ENCODE measurements at places on chromosomes 6 and 20. TPM values are rescaled to one million over a fixed set of nuclear protein-coding genes. Genes with fewer than 3 reads are reported as not detected.

DNA sequence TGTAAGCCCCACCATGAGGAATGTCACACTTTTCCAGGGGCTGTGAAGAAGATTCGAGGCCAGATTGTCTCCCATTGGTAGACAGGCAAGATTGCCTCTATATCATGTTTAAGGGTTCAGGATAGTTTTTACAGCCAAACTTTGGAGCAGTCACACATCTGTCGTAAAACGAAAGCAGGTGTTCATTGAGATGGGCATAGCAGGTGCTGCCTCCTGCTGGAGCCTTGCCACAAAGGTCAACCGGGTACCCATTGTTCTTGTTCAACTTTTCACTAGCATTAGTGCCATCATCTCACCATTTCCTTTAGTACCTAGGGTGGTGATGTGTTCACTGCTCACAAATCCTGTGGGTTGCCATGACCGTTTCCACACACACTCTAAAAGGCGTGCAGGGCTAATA is 198.3 kb downstream of the HTR1B start:
- no peak for DNase-seq

DNA sequence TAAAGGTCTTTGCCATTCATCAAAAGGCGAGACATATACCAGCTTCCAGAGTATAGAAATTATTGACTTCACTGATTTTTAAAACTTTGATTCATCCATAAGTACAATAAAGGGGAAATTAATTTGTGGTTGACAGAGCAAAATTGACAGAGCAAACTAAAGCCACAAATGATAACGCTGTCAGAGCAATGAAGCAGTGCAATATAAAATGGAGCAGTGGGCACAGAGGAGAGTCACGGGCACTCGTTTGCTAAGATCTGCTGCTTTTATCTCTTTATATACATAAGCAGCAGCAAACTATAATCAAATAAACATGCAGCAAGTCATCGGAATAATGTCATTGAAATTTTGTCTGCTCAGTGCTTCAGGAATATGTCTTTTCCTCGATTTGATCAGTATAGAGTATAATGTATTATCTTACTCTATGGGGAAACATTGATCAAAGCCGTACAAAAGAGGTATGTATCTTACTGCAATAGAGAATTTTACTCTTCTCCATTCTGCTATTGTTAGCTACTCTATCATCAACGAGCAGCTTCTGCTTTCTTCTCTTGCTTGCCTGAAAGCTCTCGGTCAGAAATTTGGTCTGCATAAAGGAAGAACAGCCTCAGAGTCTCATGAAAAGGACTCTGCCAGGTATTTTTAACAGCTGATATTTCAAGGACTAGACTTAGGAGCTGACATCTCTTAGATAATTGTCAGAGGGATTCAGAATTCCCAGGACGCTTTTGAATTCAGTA is 546.0 kb upstream of the ARID1B start:
- DNase-seq: no peak

DNA sequence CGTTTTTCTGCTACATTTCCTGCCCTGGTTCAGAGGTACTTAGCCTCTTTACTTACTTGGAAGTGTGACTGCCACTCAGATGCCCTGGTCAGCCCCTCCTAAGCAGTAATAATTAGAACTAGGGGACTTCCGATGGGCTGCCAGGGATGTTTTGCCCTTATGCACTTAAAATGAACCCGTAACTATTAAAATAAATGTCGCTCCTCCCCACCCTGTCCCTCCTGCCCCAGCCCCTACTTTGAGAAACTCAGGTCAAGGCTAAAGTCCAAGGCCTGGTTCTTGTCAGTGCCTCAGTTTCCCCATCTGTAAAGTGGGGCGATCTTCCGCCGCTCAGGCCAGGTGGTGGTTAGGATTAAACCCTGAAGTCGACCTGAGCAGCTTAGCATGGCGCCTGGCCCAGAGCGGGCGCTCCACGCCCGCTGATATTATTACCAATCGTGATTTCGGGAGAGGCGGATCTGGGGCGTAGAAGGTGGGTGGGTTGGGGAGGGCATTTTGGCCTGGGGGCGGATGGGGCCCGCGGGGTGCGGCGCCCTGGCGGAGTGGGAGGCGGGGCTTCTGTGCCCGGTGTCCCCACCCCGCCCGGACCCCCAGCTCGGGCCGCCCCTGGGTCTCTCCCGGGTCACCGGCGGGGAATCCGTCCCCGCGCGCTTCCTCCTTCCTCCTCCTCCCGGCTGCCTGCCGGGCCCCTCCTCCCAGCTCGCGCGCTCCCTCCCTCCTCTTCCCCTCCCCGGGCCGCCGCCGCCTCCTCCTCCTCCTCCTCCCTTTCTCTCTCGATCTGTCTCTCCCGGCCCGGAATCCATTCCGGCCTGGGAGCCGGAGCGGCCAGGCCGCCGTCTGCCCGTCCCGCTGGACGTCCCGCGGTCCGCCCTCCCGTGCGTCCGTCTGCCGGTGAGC is at the start of gene SRC:
Gene SRC, plus strand, starts transcription at position 802 of the 897 bp plus-strand sequence. CDS start 38,014 bp downstream, outside the sequence.
- DNase-seq: no peak

GRCh38 chr6:34583461-34583860 is 27.3 kb upstream of the SPDEF start:
- DNase-seq: no peak

DNA sequence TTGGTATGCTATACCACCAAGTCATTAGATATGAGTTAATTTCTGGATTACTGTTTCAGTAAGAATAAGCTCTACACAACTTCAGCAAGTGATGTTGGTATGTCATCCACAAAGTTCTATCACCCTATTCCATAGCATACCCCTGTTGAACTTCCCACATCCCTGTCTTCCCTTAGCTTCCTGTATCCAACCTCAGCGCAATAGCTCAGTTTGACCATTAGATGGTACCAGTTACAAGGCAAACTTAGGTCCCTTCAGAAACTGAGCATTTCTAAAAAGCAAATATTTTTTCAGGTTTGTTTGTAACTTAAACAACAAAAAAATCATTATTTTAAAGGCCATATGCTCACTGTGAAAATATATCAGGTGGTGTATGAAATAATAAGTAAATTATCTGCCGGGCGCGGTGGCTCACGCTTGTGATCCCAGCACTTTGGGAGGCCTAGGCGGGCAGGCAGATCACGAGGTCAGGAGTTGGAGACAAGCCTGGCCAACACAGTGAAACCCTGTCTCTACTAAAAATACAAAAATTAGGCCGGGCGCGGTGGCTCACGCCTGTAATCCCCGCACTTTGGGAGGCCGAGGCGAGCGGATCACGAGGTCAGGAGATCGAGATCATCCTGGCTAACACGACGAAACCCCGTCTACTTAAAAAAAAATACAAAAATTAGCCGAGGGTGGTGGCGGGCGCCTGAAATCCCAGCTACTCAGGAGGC is 8.8 kb upstream of the MOG start:
- DNase-seq: no peak

- no peak for DNase-seq
Measured at GRCh38 chr6:52666071-52666470, 4.8 kb upstream of the TMEM14A start.

- DNase-seq: no peak
Measured at GRCh38 chr6:145036848-145037567, 698.3 kb downstream of the EPM2A start.

GRCh38 chr20:3071610-3072529 is at the start of gene OXT:
TSS of gene OXT (plus strand) at chr20:3071620. CDS start at chr20:3071656, 36 bp downstream.
- DNase-seq: no peak

DNA sequence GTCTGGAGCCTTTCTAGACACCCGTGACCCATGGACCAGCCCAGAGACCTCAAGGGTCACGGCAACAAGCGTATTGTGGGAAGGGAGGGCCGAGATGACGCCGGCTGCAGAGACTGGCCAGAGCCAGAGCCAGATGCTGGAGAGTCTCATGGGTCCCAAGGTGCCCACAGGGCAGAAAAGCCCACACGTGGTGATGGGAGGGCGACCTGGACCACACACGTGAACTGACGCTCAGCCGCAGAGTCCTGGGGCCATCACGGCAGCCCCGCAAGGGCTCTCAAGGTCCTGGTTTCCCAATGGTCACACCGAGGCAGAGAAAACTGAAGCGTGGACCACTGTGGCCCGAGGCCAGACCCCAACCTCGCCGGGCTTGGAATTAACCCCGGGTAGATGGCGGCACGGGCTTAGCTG is 92.6 kb downstream of the YTHDF1 start:
- no peak for DNase-seq

DNA sequence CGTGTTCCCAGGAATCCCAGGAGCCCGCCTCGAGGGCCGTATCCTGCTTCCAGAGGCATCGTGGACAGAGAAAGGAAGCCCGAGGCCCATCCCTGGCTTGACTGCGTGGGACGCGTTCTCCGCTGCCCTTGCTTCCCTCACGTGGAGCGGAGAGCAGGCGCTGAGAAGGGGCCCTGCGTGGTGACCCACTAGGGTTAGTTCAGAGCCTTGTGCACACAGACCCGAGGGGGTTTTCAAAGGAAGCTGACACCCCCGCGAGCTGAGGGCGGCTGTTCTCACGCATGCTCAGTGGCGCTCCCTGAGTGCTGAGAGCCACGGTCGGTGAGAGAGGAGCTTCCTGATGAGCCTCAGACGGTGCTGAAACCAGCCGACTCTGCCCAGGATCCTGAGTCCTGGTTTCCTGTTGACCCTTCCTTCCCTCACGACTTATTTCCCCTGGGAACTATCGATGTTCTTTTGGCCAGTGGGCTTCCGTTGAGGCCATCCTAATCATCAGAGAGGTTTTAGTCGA is 28.9 kb upstream of the CCR6 start:
- DNase-seq: no peak

DNA sequence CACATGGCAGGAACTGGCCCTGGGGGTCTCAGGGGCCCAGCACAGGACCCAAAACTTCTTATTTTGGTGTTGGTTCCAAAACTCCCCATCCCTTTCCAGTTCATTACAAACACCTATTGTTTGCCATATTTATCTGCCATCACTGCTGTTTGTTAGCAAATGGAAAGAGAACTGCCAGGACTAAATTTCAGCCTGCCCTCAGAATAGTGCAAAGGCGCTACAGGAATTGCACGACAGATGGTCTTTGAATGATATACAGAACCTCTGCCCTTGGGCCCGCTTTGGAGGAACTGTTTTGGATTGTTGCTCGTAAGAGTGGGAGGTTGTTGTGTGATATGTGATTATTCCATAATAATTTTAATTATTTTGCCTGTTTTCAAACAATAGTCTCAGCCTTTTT is 199.0 kb upstream of the FBXL4 start:
- no peak for DNase-seq

The KHDRBS2 gene
- not detected for total RNA-seq

The DOK5 gene
- total RNA-seq: 8.3 TPM

The KHDC1 gene
- 8.1 TPM for total RNA-seq
